GM03348 (cell line): ENCODE measurements at places on chromosomes 16 and 17.

DNA sequence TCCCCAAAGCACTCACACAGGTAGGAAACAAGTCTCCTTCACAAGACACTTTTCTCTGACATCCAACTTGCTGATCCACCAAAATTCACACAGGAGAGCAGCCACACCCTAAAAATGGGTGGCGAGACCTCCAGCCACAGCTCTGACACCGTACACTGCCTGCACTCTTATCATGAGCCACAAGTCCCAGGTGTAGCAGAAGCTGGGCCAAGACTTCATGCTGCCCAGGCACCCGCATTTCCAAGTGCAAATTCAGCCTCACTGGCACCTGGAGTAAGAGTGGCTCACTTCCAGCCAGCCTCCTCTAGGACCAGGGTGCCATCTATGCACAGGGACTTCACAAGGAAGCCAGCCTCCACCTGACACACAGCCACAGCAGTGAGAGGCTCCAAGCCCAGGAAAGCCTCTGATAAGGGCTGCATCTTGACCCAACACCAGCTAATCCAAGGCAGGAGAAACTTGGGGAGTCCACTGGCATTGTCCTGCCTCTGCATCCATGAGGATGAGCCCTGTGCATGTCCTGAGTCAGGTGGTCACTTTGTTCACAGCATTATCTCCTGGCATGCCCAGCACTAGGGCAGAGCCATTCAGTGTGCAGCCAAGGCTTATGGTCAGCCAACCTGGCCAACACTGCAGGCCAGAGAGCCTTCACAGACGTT, 2.6 kb upstream of the ZNF768 start:
- no peak for DNase-seq

DNA sequence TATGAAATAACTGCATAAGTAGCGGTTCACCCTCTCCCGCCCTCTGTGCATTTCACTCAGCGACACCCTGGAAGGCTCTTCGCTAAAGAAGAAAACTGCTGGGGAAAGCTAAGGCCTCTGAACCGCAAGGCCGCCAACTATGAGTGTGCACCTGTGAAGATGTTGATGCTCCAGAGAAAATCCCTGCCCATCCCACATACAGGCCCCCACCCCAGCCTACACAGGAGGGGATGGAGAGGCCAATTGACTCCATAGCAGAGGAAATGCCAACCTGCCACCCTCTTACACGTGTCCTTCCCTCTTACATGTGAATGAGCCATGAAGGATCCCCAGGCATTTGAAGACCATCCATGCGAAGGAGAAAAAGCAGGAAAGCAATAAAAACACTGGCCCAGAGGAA, 104.8 kb downstream of the MGAT5B start:
- DNase-seq = no peak

DNA sequence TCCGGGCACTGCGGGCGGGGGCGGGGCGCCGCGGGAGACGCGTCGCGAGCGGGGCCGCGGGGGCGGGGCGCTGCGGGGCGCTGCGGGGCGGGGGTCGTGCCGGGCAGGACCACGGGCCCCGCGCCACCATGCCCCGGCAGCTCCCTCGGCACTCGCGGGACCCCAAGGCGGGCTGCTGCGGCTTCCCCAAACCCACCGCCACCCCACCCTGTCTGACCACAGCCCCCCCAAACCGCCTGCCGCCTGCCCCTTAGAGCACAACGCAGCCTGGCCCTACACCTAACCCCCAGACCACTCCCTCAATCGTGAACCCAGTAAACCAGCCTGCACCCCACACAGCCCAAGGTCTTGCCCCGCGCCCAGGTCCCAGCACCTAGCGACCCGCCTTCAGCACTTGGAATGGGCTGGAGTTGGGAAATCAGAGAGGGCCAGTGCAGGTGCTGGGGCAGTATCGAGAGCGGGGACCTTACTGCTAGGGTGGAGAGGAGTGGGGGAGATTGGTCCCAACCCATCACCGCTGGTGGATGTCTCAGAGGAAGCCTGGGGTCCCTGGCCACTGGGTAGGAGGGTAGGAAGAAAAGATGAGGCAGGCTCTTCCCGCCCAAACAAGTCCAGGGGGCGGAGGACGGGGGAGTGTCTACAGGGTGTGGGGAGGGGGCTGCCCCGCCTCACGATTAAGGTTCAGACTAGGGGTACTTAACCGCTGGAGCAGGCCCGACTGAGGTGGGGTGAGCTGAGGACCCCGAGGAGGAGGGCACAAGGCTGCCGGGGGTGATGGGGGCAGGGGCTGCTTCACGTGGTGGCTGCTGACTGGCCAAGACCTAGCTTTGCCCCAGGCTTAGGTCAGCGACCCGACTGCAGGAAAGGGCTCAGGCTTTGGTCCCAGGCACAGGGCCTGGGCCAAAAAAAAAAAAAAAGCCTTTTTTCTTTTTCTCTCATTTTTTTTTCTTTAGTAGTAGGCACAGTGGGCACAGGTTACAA, 539 bp upstream of the VAMP2 start:
- no peak for DNase-seq

GRCh38 chr16:57245472-57246113, 534 bp downstream of the ARL2BP start:
- peak; percentile 54 for DNase-seq

DNA sequence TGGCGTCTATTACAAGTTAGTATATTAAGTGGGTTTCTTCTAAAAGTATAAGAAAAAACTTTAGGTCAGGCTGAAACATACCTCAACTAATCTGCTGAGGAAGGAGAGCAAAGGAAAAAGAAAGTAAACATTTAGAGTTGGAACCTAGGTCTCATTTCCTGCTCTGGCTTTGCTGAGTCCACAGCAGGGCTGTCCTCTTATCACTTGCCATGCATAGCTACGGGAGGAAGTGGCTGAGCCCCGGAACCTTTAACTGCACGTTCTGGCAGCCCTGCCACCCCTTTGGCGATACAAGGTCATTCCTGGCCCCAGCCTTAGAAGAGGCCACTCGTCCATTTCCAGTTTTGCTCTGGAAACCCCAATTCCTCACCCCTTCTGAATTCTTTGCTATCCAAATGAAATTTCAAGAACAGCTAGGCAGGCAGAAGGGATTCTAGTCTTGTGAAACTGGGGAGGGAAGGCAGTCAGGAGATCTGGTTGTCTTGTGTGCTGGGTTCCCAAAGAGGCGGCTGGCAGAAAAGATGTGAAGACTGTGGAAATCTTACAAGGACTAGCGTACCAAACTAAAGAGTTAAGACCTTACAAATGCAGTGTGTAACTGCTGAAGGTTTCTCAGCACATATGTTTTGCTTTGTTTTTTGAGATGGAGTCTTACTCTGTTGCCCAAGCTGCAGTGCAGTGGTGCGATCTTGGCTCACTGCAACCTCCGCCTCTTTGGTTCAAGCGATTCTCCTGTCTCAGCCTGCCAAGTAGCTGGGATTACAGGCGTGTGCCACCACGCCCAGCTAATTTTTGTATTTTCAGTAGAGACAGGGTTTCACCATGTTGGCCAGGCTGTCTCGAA, 19.1 kb downstream of the WIPI1 start:
- no peak for DNase-seq

- peak; percentile 63 for DNase-seq
Measured at GRCh38 chr17:79294459-79295071, 219.9 kb downstream of the ENGASE start.

DNA sequence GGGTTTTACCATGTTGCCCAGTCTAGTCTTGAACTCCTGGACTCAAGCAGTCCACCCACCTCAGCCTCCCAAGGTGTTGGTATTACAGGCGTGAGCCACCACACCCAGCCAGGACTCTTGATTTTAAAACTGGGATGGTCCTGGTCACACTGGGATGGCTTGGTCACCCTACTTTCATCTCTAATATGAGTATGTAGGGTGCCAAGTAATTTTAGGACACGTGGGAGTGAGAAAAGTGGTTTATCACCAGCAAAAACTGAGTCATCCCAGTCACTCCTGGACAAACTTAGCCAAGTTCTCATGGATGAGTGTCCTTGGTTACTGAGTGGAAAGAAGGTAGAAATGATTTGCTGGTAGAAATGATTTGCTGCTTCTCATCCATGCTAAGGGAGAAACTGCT, 9.9 kb downstream of the CLEC19A start:
- DNase-seq = no peak

GRCh38 chr16:56357765-56358322, 67.5 kb downstream of the AMFR start:
- DNase-seq = no peak

DNA sequence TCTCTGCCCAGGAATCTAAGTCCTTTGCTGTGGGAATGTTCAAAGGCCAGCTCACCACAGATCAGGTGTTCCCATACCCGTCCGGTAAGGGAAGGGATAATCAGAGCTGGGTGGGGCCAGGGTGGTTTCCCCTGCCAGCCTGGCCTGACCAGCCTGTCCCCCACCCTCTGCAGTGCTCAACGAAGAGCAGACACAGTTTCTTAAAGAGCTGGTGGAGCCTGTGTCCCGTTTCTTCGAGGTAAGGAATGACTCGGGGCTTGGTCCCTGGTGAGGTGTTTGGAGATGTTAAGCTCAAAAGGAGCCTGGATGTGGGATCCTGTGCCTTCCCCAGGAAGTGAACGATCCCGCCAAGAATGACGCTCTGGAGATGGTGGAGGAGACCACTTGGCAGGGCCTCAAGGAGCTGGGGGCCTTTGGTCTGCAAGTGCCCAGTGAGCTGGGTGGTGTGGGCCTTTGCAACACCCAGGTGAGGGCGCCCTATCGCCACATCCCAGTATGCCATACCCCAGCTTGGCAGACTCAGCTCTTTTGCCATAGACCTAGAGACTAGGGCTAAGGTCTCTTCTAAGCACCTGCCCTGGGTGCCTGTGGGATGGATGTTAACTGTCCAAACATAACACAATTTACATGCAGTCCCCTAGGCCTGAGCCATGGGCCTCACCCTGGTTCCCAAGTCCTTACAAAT, 997 bp downstream of the ACADVL start:
- peak; percentile 64 for DNase-seq

GRCh38 chr16:4677390-4677789, 16.0 kb upstream of the NUDT16L1 start:
- no peak for DNase-seq

DNA sequence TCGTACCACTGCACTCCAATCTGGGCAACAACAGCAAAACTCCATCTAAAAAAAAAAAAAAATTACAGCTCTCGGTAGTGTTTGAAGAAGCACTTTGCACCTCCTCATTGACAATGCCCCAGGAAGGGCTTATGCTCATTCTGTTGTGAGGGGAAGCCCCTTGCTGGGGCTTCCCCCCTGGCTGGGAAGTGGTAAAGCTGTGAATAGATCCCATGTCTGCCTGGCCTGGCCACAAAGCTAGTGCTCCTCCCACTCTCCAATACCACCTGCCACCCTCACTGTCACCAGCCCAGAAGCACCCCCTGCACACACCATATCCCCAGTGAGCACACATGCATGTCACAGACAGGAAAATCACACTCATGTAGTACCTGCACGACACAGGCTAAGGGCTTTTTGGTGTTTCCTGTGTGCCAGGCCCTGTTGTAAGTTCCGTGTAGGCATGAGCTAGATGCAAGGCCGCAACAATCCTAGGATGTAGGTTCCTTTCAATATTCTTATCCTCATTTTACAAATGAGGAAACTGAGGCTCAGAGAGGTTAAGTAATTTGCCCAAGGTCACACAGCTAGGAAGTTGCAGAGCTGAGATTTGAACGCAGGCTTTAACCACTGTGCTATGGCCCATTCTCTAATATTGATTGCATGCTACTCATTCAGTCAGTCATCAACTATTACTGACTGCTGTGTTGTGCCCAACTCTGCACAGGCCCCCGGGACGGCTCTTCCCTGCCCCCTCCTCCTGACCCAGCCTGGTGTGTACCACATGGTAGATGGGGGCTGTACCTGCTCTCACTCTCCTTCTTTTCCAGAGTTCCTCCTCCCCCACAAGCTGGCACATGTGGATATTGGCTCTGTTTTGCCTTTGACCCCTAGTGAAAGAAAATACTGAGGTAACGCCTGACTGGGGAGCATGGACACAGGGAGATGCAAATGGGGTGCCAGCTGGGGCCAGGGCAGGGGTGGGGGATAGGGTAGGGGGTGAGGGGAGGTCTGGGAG, 11.9 kb upstream of the COL1A1 start:
- no peak for DNase-seq

DNA sequence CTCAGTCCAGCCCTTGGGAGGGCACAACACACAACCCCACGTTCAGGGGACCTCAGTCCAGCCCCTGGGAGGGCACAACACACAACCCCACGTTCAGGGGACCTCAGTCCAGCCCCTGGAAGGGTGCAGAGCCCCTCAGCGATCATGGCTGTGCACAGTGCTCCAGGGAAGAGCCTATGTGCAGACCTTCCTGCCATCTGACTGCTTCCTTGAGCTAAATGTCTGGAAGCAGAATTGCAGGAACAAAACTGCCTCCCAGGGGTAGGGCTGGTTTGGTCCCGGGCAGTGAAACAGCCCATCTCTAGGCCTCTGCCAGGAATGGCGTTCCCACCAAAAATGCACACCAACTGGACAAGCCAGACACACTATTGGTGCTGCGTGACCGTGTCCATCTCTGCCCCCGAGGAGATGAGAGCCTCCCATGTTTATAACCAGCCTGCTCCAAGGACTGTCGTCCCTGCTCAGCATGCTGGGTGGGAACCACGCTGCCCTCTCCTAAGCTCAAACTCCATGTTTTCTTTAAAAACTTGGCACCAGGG, 44.0 kb downstream of the ZNF276 start:
- no peak for DNase-seq

- no peak for DNase-seq
Measured at GRCh38 chr16:50263940-50264929, 2.1 kb upstream of the ADCY7 start.

- peak; percentile 41 for DNase-seq
Measured at GRCh38 chr17:40307001-40307730, 1.8 kb upstream of the RARA start.

DNA sequence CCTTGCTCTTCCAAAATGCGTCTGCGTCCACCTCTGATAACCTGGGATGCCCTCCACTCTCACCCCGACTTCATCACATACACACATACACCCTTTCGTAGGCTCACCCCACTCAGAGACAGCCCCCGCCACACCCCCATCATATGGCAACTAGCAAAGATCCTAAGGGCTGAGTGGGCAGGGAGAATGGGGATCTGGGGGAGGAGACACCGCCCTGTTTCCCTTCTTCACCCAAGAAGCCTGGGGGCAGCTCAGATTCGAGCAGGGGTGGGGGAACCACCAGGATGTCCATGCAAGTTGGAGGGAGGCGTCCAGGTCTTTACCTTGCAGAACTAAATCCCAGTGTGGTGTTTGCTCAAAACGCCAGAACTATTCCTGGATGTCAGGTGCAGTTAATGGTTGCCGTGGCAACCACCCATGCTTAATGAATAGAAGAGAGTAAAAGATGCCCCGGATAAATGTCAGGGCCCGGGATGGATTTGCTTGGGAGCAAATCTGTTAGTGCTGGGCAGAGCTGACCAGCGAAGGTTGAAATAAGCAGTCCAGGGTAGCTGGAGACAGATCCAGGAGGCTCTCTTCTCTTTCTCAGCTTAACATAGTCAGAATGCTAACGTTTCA, 72.8 kb downstream of the CACNG3 start:
- DNase-seq = no peak

GRCh38 chr17:5049314-5049841, 14.2 kb upstream of the SLC52A1 start:
- DNase-seq = no peak
